ENCODE measurements at places on chromosomes 12 and 14.

DNA sequence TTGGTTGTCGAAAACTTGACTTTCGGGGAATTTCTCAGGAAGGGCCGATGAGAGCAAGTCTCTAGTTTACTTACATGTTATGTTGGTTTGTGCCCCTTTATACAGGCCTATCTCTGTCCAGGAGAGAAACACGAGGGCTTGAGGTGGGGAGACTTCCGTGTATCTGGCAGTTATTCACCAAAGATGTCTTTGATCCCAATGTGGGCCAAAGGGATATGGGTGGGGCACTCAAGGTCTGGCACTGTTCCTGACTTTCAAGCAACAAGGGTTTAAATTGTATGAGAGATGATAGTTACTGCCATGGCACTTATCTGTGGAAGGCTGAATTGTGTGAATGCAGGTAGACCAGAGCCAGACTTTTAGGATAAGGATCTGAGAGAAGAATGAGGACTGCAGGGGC lies 137.2 kb upstream of the DHRS4 start:
- DNase-seq, result no peak

GRCh38 chr14:71597955-71598660 lies 334.1 kb upstream of the RGS6 start:
- no peak for DNase-seq

DNA sequence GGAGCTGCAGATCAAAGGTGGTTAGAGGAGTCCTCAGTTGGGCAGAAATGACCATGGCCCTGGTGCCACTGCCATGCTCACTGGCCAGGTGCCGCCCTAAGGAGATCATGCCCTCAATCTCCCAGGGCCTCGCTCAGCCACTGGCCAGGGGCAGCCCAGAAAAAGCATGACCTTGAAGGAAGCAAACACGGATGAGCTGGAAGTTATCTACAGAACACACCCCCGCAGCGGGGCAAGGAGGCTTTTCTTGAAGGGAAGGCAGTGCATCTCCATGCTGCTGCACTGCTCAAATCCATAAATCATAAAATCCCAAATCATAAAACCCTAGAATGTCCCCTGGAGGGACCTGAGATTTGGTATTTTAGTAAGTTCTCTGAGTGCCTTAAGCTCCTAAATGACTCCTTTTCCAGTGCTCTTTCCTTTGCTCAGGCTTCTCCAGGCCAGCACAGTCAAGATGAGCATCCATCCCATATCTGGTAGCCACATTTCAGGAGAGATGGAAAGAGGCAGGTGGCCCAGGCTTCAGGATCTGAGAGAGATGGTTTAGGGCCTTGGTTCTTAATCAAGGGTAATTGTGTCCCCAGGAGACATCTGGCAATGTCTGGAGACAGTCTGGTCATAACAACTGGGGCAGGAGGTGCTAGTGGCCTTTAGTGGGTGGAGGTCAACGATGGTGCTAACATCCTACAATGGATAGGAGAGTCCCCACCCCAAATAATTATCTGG lies 217.3 kb downstream of the RBM19 start:
- no peak for DNase-seq

DNA sequence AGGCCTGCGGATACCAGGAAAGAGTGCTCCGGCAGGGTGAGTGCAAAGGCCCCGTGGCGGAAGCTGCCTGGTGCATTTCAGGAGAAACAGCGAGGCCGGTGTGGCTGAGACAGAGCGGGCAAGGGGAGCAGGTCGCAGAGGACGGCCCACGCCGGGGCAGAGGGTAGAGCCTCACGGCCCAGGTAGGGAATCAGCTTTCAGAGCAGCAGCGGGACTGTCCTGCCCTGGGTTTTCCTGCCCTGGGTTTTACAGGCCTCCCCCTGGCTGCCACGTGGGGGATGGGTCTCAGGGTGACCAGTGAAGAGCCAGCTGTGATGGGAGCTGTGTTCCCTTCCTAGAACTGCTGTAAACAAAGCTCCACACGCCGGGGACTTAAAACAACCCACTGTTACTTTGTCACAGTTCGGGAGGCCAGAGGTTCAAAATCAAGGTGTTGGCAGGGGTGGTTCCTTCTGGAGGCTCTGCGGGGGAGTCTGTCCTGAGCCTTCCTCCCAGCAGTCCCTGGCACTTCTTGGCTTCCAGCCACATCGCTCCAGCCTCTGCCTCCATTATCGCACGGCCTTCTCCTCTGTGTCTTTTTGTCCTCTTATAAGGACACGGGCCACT lies 10.4 kb downstream of the NCOR2 start:
- no peak for DNase-seq

DNA sequence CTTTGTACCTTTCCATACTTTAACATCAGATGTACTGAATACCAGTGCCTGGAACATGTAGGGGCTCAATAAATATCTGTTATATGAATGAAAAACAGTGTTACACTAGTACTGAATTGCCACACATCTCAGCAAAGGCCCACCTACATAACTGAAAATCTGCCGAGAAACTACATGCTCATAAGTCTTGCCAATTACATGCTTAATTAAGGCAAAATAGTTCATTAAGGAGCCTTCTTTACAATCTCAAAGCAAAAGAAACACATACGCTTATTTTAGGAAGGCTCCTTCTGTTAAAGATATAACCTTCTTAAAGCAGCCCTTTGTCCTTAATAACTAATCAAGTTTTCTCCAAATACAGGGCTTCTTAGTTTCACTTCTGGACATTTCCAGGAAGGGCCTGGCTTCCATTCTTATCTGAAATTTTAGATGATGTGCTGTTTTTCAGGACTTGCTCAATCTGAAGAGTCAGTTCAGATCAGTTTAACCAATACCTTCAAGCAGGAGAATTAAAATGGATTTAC lies 11.5 kb downstream of the LIMA1 start:
- no peak for DNase-seq

- DNase-seq, result peak; percentile 80
These were observed 23.7 kb upstream of the DHRS4 start for GRCh38 chr14:23929822-23930294.

- DNase-seq, result no peak
These were observed 206.4 kb downstream of the LRRK2 start for GRCh38 chr12:40431169-40431568.

- no peak for DNase-seq
These were observed 1477.0 kb upstream of the TMEM132C start for GRCh38 chr12:126789963-126790362.

DNA sequence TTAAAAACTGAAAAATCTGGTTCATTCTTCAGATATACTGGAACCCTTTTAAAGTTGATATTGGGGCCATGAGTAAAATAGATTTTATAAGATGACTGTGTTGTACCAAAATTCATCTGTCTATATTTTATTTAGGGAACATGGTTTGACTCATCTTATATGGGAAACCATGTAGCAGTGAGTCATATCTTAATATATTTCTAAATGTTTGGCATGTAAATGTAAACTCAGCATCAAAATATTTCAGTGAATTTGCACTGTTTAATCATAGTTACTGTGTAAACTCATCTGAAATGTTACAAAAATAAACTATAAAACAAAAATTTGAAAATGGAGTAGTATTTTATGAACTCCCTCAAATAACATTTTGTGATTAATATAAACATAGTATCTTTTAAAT lies 14.2 kb downstream of the PTGER2 start:
- no peak for DNase-seq

GRCh38 chr14:35365130-35366055 lies 39.2 kb downstream of the NFKBIA start:
- DNase-seq, result peak; percentile 82

GRCh38 chr14:104813286-104813685 lies 12.4 kb downstream of the ZBTB42 start:
- no peak for DNase-seq

- no peak for DNase-seq
These were observed 24.8 kb downstream of the CLSTN3 start for GRCh38 chr12:7154901-7155470.

DNA sequence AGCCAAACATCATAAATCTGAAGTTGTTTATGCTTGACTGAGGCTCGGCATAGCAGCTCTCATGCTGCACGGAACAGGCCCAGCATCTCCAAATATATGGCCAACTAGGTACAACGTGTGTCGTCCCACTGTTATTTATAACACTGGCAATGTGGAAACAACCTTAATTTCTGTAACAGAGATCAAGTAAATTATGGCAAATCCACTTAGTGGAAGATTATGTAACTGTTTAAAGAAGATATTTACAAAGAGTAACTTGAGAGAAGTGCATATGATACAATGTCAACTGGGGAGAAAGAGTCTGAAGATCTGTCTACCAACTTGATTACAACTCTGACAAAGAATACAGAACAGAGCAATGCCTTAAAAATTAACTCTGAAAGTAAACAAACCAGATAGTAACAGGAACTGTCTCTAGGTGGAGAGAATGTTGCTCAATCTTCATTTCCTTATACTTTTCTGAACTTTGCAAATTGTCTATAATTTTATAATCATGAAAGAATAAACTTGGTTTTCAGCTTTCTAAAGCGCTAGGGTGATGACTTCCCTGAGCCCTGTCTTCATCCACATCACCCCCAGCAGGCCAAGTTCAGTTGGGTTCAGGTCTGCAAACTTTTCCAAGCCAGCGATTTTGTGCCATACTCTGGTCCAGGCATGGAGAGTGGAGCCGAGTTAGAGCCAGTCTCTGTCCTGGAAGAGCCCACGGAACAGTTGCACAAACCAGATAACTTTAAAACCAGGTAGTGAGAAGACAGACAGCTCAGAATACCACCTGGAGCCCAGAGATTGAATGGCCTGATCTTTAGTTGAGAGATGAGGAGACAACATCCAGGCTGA lies 44.3 kb upstream of the BDKRB2 start:
- DNase-seq, result no peak

DNA sequence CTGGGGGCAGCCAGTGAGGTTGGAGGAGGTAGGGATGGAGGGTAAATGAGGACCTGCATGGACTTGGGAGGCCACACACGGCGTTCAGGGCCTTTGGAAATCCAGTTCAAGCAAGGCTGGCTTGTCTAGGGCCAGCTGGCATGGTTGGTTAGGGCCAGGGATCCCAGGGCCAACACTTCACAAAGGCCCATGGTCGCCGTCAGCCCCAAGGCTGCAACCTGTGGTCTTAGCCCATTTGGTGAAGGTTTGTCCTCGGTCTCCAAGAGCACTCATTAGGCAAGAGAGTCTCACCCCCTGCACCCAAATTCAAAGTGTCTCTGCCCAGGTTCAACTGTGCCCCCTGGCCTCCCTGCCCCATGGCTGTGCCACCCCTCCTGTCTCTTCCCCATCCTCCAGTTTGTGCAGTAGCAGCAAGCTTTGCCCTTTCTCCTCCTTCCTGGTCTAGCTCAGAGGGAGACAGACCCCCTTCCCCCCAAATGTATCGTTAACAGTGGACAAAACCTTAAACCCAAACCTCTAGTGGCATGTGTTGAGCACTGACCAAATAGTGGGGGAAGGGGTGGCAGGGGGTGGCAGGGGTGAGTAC lies 94.1 kb downstream of the NINJ2 start:
- DNase-seq, result no peak

- no peak for DNase-seq
These were observed 168.0 kb downstream of the TMTC3 start for GRCh38 chr12:88310069-88310468.

- DNase-seq, result no peak
These were observed 187.7 kb downstream of the PHETA1 start for GRCh38 chr12:111181143-111181726.

GRCh38 chr12:129298921-129299320 lies 445.6 kb downstream of the GLT1D1 start:
- DNase-seq, result no peak

- DNase-seq, result no peak
These were observed 3.5 kb downstream of the RFX4 start for GRCh38 chr12:106586278-106586802.

- no peak for DNase-seq
These were observed 128.8 kb downstream of the NDUFA12 start for GRCh38 chr12:94874518-94875302.

- DNase-seq, result no peak
These were observed 315.4 kb upstream of the KITLG start for GRCh38 chr12:88895634-88896033.

GRCh38 chr12:48601013-48601756 lies 31.3 kb upstream of the LALBA start:
- DNase-seq, result no peak

GRCh38 chr12:6950401-6950801 lies 755 bp upstream of the PTPN6 start:
- no peak for DNase-seq

GRCh38 chr12:10540776-10541205 lies 35.1 kb downstream of the EIF2S3B start:
- DNase-seq, result no peak

- DNase-seq, result no peak
These were observed 24.0 kb upstream of the GNG2 start for GRCh38 chr14:51836417-51836816.

GRCh38 chr12:6871052-6871957 lies 1.8 kb downstream of the SPSB2 start:
- no peak for DNase-seq

DNA sequence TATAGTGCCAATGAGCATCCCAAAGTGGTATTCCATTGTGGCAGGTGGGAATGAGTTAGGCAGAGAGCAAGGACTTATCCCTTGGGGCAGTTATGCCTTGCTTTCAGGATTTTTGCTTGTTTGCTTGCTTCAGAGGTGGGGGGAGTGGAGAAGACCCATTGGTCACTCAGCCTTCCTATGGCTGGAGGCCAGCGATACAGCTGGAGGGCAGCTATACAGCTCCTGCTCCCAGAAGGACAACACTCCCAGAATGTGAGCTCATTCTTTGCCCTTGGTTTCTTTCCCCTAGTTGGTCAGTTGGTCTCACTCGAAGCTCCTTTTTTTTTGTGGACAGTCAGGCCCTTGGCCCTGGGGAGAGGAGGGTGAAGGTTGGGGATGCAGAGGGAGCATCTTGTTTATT lies 14.5 kb downstream of the KRT83 start:
- no peak for DNase-seq

DNA sequence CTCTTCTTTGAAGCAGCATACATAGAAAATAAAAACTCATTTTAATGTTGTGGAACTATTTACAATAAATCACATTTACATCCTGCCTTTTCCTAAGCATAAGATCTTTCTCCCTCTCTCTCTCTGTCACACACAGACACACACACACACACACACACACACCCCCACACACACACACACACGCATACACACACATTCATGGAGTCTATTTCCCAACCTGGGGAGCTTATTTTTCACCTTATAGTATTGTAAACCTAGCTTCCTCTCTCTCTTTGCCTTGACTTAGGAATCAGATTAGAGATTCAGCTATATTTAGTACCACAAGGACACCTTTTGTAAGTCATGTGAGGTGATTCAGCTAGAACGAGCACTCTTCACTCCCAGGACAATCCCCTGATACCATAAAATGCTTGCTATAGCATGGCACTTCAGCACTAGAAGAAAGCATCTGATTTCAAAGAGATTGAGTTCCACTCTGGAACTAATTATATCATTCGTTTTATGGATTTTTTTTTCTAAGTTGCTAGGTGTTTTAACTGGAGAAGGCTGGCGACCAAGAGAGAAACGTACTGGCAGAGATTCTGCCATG lies 23.6 kb downstream of the TMEM30B start:
- no peak for DNase-seq

DNA sequence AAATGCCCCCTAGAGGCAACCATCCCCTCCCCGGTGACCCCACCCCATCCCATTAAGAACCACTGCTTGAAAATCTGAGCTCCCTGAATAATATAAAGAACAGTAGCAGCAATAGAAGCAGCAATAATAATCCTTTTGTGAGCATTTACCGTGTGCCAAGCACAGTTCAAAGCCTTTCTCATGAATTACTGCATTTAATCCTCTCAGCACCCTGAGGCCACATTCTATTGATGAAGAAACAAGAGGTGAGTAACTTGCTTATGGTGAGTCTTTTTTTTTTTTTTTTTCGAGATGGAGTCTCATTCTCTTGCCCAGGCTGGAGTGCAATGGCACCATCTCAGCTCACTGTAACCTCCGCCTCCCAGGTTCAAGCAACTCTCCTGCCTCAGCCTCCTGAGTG lies 65.0 kb downstream of the KCNK10 start:
- peak; percentile 50 for DNase-seq
